ENCODE measurements at places on chromosomes 12 and 14.

DNA sequence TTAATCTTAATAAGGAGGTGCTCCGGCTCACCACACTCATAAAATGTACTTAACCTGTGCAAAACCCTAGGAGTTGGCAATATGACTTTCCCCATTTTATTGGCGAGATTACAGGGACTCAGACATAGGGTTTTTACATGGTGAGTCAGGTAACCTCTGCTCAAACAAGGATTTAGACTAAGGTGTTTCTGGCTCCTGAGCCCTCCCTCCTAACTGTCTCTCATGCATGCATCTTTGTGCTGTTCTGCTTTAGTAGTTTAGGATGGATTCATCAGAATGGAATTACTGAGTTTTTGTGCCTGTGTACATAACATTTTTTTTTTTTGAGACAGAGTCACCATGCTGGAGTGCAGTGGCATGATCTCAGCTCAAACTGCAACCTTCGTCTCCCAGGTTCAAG lies 993.3 kb upstream of the TMEM132C start:
- DNase-seq, result no peak

- DNase-seq, result no peak
Observed at GRCh38 chr14:75254901-75255584, 23.6 kb upstream of the FOS start.

DNA sequence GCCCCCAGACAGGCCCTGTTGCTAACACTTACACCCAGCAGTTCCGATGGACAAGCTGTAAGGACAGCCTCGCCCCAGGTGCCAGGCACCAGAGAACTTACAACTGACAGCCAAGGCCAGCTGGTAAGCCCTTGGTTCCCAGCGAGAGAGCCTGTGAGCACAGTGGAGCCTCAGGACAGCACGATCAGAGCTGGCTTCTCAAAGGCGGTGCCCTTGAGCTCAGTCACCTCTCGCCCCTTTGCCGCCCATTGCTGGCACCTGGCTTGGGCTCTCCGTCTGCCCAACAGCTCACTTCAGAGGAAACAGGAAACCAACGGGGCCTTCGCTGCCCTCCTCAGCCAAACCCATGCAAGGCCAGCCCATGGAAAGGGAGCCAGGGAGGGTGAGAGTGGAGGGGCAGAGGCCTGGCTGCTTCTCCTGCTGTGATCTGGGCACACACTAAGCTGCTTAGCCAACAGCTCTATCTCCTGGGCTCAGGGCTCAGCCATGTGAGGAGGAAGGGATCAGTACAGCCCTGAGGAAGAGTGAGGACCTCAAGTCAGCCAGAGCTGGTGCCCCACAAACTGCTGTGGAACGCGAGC lies 98.5 kb downstream of the SINHCAF start:
- DNase-seq, result no peak

DNA sequence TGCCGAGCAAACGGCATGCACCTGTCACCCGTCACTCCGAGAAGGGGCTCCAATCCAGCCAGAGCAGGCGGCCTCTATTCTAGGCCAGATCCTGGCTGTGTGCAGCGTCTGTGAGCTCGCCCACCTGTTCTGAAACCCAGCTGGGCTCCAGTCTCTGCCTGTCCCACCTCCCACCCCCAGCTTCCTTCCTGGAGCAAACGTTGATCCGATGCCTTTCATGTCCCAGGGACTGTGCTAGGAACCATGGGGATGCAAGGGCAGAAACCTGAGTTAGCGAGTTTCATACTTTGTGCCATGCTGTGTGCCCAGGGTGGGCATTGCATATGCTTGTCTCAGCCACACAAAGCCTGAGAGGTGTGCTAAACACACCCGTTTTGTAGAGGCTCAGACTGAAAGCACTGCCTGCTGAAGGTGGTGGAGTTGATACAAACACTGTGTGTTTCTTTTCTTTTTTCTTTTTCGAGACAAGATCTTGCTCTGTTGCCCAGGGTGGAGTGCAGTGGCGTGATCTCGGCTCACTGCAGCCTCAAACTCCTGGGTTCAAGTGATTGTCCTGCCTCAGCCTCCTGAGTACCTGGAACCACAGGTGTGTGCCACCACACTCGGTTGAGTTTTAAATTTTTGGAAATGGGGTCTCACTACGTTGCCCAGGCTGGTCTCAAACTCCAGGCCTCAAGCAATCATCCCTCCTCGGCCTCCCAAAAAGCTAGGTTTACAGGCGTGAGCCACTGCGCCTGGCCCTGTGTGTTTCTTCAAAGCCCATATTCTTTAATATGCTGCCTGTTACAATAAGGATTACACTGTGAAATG lies 84.1 kb upstream of the MED13L start:
- DNase-seq, result no peak

Measured in NCI-H1694 treated with DMSO at 0.1 percent for 48 hours (cell line).